ENCODE measurements at places on chromosomes 1 and 21. TPM values are rescaled to one million over a fixed set of nuclear protein-coding genes. Genes with fewer than 3 reads are reported as not detected.

DNA sequence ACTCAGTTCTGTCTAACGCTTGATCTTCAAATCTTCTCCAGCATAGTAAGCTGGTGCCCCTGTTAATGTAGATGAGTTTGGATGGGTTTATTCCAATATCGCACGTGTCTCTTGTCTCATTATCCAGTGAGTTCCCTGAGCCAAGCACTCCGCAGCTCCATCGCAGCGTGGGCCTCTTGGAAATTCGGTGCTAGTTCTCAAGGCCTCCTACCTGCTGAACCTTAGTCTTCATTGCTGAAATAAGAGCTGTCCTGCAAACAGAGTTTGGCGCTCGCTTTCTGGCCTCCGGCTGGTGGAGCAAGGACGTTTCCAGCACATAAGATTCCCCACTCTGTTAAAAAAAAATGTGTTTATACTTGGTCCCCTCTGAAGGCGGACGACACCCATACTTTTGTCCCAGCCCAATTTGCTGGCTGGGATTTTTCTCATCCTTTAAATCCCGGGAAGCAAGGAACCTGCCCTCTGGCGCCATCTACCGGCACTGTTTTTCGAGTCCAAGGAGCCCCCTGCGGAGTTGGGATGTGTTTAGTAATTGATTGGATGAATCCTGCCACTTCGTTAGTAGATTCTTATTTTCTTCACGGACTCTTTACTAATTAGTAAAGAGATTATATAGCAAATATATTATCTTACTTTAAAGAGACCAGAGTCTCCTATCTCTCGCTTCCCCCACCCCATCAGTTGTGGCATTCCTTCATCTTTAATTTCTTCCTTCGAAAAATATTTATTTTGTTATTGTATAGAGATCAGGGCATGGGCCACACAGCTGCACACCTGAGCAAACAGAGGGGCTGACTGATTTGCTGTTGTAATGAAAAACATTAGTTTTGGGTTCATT is 14.7 kb downstream of the JUN start:
- peak; percentile 50 for DNase-seq

DNA sequence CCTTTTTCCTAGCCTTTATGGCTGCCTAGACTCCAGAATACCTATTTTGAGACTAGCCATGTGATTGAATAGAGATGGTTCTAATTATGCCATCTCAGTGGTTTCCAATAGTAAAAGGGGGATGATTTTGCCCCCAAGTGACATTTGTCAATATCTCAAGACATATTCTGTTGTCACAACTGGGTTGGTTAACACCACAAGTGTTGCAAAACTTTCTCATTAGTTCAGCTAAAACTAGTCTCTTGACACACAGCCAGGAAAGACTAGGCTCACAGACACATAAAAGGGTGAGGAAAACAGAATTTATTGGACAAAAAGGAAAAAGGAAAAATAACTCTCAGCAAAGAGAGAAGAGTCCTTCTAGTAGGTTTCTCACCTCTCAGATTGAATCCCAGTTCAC is 39.9 kb upstream of the GBP5 start:
- no peak for DNase-seq

DNA sequence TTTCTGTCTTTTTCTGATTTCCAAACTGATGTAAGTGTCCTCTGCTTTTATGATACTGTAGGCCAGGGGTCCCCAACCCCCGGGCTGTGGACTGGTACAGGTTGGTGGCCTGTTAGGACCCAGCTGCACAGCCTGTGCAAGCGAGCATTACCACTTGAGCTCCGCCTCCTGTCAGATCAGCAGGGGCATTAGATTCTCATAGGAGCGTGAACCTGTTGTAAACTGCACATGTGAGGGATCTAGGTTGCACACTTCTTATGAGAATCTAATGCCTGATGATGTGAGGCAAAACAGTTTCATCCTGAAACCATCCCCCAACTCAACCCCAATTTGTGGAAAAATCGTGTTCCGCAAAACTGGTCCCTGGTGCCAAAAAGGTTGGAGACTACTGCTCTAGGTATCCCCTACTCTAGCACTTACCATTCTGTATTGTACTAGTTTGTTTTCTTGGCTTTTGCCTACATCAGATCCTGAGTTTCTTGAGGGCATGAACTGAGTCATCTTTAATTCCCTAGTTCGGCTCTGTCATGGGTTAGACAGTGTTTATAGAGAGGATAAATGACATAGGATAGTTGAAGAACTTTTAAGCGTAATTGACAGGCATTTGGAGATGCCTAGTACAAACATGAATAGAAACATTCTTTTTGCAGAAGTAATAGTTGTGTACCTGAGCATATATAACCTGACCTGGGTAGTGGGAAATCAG is 4.1 kb downstream of the ABCD3 start:
- no peak for DNase-seq

GRCh38 chr1:109984190-109984455 is 442 bp upstream of the AHCYL1 start:
- DNase-seq: no peak

- no peak for DNase-seq
Observed at GRCh38 chr1:34926894-34927293, 2.6 kb downstream of the DLGAP3 start.

GRCh38 chr1:235199441-235199840 is 38.4 kb upstream of the RBM34 start:
- DNase-seq: peak; percentile 17

- DNase-seq: no peak
Observed at GRCh38 chr1:8083739-8084484, 57.8 kb upstream of the ERRFI1 start.

GRCh38 chr1:244874974-244875579 is 10.7 kb upstream of the HNRNPU start:
- DNase-seq: no peak

DNA sequence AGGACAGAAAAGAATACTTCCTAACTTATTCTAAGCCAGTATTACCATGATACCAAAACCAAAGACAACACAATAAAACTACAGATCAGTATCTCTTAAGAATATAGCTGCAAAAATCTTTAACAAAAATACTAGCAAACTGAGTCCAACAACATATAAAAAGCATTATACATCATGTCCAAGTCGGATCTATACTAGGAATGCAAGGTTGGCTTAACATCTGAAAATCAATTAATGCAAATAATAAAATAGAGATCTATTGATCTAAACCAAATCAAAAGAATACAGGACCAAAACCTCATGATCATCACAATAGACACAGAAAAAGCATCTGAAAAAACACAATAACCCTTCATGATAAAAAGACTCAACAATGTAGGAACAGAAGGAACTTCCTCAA is 18.9 kb downstream of the TAF1A start:
- DNase-seq: no peak

DNA sequence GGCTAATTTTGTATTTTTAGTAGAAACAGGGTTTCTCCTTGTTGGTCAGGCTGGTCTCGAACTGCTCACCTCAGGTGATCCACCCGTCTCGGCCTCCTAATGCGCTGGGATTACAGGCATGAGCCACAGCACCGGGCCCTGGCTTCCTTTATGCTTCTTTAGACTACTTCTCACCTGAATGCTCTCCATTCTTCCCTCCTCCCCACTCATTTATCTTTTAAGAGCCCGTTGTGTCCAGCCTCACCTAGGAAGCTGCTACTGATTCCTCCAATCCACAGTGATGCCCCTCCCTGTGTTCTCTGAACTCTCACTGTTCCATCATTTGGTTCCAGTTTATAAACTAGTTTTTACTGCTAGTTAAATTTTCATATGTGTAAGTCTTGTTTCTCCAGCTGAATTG is 44.9 kb upstream of the NR5A2 start:
- DNase-seq: no peak

DNA sequence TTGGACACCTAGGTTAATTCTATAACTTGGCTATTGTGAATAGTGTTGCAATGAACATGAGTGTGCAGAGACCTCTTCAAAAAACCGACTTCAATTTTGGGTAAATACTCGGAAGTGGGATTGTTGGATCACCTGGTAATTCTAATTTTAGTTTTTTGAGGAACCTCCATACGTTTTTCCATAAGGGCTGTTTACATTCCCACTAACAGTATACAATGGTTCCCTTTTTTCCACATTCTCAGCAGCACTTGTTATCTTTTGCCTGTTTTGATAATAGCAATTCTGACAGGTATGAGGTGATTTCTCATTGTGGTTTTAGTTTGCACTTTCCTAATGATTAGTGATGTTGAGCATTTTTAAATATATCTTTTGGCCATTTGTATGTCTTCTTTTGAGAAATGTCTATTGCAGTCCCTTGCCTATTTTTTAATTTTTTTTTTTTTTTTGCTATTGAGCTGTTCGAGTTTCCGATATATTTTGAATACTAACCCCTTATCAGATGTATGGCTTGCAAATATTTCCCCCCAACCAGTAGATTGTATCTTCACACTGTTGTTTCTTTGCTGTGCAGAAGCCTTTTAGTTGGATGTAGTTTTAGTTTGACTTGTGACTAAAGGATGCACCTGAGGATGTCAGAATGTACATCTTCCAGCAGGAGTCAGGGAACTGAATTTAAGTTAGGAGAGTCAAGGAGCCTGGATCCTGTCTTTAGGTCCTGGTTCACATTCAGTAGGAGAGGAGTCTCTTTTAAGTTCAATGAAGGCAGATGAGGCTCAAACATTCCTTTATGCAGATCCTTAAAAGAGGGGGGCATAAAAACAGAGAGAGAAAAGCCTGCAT is 120.0 kb downstream of the S1PR1 start:
- DNase-seq: no peak

DNA sequence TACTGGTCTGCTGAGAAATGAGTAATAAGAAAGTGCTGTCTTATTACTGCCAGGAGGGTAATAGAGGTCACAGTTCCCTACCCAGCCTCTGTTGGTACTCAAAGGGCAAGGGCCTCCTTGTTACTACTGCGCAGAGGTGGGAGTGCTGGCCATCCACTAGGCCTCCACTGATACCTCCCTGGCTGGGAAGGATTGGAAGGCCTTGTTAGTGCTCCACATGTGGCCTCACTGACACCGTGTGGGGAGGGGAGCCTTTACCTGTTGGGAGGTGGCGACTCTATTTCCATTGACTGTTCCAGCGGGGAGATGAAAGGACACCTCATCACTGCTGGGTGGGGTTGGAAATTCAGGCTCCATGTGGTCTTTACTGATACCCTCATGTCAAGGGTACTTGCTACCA is 57.8 kb upstream of the USP24 start:
- no peak for DNase-seq

DNA sequence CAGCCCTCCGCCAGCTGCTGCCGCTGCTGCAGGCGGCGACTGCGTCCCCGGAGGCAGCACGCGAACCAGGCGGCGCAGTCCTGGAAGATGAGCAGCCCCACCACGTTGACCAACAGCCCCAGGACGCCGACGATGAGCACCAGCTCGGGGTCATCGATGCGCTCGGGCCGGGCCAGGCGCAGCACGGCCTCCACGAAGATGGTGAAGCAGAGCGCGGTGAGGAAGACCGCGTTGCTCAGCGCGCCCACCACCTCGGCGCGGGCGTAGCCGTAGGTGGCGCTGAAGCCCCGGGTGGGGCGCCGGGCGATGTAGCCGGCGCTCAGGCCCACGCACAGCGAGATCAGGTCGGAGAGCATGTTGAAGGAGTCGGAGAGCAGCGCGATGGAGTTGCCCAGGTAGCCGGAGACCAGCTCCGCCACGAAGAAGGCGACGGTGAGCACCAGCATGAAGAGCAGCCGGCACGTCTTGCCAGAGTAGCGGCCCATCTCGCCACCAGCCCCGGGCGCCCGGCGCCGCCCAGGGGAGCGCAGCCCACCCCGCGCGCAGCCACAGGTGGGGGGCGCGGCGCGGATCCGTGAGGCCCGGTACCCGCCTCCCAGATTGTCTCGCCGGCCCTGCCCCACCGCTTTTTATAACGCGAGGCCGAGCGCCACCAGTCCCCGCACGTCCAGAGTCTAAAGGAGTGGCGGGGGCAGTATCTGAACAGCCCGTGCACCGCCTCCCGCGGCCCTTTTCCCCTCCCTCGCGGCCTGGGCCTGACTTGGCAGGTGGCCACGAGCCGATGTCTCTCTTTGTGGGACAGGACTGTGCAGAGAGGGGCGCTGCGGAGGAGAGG is at the start of gene SLC30A10:
Gene SLC30A10 (minus strand): TSS at position 602 of the 835 bp plus-strand sequence. CDS start 117 bp downstream, at position 485.
- peak; percentile 7 for DNase-seq

The CLEC20A gene
- not detected for total RNA-seq

The DCAF6 gene
- 52.2 TPM for total RNA-seq

Measured in cerebellum (tissue), 4 donors.